Activated CD4-positive, alpha-beta T cell treated with anti-CD3 and anti-CD28 coated beads for 24 hours (primary cell): ENCODE measurements at places on chromosomes 5 and 9.

GRCh38 chr9:121390372-121390771, 20.3 kb upstream of the STOM start:
- no peak for DNase-seq

DNA sequence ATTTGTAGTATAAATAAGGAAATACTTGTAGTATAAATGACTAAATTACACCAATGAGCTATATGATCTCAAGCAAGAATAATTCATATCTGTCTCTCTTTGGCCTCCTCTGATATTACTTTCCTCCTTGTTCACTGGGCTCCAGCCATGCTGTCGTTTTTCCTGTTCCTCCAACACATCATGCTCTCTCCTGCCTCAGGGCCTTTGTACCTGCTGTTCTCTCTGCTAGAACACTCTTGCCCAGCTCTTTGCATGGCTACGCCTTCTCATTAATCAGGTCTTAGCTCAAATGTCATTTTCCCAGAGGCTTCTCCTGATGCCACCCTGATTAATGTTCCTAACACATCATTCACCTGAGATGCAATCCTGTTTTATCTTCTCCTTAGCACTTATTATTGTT, 2.5 kb upstream of the ZNF346 start:
- DNase-seq = no peak

DNA sequence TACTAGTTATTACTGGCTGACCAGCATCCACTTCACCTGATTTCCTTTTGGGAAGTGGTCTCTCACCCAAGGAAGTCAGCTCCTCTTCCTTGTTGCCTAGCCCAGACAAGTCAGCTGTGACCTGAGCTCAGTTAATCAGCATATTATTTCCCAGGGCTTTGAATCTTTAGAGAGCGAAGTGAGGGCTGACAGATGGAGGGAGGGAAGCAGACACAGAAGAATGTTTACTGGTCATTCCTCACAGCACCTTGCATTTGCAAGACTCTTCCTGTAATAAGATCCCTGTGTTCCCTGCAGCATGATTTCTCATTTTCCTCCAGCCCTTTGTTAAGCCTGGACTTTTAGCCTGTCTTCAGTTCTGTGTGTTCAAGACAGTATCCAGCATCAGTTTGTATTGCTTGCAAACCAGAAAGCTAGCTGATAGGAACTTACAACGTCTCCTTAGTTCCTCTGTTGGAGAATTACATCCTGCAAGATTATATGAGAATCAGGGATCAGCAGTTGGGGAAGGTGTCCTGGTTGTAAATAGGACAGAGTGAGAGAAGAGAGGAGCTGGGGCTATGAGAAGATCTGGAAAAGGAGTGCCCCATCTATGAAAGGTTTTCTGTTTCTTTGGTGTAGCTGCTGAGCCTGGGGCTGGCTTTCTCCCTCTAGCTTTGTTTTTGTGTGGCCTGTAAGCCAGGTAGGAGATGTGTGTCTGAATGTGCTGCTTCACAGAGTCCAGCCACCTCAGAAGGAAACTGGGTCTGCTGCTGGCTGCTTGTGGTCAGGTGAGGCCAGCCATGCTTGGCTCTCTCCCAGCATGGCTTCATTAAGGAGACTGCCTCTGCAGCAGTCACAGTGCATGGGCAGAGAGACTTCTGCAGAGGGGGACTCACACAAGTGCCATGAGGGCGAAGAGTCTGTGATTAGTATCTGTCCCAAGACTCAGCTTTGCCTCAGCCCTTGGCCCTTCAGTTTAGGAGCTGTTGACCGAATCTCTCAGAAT, 50.3 kb downstream of the MAN2A1 start:
- DNase-seq = no peak

GRCh38 chr5:171521219-171521633, 101.8 kb downstream of the FGF18 start:
- no peak for DNase-seq

DNA sequence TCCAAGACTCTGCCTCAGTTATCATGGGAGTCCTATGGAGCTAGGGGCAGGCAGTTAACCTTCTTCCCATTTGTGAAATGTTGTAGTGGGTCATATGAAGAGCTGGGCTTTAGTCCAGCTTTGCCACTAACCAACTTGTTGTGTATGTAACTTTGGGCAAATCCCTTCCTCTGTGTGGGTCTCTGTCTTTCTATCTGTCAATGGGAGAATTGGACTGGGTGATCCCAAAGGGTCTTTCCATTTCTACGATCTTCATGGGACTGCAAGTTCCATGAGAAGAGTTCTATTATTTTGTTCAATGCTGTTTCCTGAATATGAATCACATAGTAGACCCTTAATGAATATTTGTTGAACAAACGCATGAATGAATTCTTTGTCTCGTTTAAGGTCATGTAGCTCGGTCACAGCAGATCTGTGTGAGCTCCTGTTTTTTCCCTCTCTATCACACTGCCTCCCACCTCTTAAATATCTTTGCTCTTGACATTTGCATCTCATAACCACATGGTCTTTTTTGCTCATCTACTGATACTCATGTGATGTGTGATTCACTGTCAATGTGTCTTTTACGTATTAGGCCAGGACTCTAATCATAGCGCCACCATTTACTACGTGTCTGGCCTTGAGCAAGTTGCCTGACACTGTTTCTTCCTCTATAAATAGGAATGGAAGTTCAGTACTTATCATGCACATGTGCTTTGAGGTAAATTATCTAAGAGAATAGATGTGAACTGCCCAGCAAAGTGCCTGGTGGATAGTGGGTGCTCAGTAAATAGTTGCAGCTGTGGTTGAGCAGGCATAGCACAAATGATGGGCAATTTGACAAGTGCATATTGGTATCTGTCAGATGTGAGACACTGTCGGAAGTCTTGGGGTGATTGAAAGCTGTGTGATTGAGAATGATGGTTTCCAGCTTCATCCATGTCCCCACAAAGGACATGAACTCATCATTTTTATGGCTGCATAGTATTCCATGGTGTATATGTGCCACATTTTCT, 37.4 kb downstream of the PTTG1 start:
- DNase-seq = no peak

- DNase-seq = no peak
These were observed 46.7 kb downstream of the FNBP1 start for GRCh38 chr9:129996161-129996830.

DNA sequence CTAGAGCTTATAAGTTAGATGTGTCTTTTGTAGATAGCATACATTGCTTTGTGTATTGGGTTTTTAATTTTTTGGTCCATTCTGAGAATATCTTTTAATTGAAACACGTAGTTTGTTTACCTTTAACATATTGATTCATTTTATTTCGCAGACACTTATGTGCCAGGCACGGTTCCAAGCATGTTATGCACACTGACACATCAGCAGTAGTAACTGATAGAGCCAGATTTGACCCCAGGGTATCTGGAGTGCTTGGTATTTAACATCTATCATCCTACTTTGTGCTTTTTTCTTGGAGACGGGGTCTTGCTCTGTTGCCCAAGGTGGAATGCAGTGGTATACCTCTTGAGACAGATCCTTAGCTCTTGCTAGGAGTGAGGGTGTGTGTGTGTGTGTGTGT, 71.9 kb downstream of the USP20 start:
- no peak for DNase-seq

GRCh38 chr5:77015938-77016569, 14.2 kb upstream of the AGGF1 start:
- no peak for DNase-seq

GRCh38 chr5:54013556-54014194, 296.7 kb downstream of the ARL15 start:
- peak; percentile 26 for DNase-seq

DNA sequence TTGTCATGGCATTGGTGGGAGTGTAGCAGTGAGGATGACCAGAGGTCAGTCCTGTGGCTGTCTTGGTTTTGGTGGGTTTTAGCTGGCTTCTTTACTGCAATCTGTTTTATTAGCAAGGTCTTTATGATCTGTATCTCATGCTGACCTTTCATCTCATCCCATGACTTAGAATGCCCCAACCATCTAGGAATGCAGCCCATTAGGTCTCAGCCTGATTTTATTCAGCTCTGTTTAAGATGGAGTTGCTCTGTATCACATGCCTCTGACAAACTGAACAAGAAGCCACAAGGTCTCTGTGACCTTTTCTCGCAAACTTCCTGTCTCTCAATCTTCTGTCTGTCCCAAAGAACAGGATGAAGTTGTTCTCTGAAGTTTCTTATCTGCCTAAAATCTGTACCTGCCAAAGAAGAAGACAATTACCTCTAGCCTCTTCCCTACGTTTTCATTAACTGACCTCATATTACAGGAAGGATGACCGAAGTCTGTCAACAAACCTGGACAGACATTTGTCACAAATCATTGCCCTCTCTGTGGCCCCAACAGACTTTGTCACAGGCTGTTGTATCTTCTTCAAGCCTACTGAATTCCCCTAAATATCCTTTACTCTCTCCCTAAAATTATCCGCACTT, 284.2 kb upstream of the SEMA6A start:
- no peak for DNase-seq

GRCh38 chr9:93236541-93237206, 52.7 kb downstream of the WNK2 start:
- DNase-seq = no peak

DNA sequence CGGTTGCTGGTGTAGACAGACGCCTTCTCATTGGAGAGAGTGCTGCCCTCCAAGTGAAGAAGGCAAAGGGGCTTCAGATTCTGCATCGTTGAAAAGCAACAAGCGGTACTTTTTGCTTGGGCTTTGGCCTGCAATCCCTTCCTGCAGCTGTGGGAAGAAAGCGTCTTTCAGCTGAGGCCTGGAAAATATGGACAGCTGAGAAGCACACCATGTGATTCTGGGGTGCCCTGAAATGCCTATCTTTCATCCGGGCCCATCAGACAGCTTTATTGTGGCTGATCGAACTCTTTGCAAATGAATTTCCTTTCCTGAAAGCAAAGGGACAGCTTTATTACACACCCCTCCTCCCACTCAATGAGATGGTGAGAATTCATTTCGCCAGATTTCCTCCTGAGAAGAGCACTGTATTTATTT, 74.0 kb downstream of the NSG2 start:
- DNase-seq = no peak

DNA sequence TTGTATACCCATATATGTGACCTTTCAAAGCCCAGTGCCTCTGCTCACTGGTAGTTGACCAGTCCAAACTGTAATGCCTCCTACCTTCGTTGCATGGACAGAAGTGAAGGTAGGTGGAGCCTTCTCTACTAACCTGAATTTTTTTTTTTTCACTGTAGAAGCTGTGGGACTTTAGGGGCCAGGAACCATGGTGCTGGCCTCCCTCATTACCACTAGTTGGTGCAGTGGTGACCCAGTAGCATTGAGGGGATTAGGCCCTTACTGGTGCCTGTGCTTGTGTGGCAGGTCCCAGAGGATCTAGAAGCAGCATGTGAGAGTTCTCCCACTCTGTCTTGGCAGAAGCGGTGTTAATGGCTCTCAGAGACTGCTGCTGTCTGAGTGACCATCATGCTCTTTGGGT, 2.3 kb downstream of the RALGPS1 start:
- DNase-seq = no peak

GRCh38 chr5:135024956-135025729, 8.9 kb downstream of the PITX1 start:
- DNase-seq = no peak

GRCh38 chr5:83919071-83920041, 198.7 kb upstream of the HAPLN1 start:
- no peak for DNase-seq

DNA sequence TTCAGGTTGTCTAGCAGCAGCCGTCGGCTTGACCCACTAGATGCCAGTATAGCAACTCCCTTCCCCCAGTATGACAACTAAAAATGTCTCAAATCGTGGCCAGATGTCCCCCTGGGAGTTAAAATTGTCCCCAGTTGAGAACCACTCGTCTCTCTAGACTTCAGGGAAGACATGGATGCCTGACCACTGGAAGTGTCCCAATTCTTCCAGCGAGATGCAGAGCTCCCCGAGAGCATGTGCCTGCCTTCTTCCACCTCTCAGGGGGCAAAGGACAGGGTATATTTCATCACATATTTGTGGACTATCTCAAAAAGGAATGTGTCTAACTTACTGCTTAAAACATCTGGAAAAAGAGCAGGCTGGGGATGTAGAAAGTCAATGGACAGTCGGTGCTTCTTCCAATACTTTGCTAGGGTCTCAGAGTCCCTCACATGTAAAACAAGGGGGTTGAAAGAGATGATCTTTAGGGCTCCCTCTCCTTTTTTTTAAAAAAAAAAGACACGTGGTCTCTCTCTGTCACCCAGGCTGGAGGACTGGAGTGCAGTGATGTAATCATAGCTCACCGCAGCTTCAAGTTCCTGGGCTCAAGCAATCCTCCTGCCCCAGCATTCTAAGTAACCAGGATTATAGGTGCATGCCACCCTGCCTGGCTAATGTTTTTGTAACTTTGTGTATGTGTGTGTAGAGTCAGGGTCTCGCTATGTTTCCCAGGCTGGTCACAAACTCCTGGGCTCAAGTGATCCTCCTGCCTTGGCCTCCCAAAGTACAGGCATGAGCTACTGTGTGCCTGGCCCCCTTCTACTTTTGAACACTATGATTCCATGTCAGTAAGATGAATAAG, 190.6 kb downstream of the DAB2IP start:
- no peak for DNase-seq

DNA sequence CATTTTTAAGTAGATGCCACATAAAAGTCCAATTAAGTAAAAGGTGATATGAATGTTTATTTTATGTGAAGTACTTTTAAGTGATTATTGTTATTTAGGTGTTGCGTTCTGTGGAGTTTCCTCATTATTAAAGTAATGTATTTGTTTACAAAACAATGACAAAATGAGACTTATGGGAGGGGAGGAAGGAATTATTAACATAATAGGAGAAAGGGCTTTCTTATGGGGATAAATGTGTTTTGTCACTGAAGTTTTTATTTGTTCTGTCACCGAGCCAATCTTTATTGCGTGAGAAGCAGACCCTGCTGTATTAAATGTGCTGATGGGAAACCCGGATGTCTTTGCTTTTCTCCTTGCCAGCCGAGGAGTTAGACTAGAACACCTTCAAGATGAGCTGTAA, 44.5 kb downstream of the TRIO start:
- no peak for DNase-seq

- DNase-seq = no peak
These were observed 140.4 kb upstream of the EGFLAM start for GRCh38 chr5:38117784-38118479.

DNA sequence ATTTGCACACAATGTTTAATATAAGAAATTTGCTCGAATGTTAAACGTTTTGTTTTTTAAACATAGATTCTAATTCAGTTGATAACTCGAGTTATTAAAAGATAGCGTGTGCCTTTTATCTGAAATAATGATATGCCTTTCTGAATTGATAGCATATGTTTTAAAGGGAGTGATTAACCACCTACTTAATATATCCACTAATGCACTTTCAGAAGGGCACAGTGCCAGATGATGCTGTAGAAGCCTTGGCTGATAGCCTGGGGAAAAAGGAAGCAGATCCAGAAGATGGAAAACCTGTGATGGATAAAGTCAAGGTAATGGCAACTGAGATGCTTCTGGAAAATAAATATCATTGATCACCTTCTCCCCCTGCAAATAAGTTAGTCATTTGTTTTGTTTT, 53.9 kb downstream of the ERAP1 start:
- DNase-seq = no peak

DNA sequence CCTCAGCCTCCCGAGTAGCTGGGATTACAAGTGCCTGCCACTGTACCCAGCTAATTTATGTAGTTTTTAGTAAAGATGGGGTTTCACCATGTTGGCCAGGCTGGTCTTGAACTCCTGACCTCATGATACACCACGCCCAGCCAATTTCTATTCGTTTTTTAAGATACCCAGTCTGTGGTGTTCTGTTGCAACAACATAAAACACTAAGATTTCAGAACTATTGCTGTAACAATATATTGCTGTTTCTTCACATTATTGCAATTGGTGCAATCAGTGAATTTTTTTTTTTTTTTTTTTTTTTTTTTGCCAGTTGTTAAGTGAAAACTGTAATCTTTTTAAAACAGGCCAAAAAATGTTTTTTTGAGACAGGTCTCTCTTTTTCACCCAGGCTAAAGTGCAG, 9.9 kb downstream of the SRP19 start:
- no peak for DNase-seq

- DNase-seq = no peak
These were observed 1786.4 kb upstream of the WWC1 start for GRCh38 chr5:166505067-166505466.
